ENCODE measurements at places on chromosomes 5 and 9.

DNA sequence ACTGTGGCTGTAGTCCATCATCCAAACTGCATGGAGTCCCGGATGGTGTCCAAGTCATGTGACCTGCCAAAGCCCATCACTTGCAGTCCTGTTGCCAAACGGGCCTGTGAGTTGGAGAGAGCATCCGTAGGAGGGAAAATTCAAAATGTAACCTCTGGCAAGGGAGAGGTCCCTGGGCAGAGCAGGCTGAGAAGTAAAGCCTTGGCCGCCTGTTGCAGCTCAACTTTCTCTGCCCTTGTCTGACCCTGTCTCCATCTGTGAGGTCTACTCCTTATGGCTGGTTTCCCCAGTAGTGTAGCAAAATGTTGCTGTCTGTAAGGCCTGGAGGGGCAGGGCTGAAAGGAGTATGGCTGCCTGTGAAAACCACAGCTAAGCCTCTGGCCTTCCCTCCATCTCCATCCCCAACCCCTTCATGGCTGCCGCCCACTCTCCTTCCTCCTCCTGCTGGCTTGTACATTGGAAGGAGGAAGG is 163.5 kb downstream of the SEMA6A start:
- no peak for DNase-seq

GRCh38 chr9:137411260-137411644 is 11.7 kb downstream of the EXD3 start:
- DNase-seq = no peak

DNA sequence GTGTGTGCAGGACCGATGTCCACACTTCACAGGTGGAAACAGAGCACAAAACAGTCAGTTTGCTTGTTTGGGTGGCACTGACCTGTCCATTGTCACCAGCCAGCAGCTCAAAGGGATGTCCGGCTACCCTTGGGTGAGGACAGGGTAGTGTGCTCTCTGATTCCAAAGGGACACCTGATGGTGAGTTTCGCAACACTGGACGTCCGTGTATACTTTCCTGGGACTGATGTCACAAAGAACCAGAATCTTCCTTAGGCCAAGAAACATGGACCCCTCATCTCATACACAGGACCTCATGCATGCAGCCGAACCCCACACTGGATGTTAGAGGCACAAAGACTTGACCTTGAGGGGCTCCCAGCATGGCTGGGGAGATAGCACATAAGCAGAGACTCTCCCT is 22.2 kb upstream of the CPLX2 start:
- no peak for DNase-seq

DNA sequence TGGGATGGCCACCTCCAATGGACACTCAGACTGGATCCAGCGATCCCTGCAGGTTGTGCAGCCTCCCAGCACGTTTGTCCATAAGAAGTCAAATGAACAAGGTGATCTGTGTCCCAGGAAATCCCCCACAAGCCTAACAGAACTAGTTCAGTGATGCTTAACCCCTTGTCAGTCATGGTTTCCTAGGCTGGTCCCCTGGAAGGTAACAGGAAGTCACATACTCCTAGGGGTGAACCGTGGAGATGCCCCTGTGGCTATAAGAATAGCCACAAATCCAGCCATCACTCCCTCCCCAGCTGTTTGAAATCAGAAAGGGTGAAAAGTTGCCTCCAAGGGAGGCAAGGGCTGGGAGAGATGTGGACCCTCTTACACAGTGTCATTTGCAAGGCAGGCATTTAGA is 22.5 kb downstream of the PAX5 start:
- DNase-seq = no peak

- no peak for DNase-seq
Measured at GRCh38 chr5:119287547-119288111, 68.2 kb upstream of the TNFAIP8 start.

DNA sequence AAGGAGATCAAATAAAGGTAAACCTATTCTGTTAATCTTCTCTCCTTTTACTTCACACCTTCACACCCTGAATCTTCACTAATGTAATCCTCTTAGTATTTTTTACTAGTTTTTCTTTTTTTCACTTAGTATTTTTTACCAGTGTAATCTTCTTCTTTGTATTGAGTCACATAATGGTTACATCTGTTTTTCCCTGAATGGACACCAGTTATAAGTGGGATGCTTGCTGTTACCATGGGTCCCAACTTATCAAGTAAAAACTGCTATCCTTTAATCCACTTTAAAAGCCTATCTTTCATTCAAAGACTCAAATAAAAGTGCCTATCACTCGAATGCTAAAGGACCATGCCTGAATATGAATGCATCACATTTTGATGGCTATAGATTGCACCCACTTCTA is 15.1 kb downstream of the ZFAND5 start:
- no peak for DNase-seq

DNA sequence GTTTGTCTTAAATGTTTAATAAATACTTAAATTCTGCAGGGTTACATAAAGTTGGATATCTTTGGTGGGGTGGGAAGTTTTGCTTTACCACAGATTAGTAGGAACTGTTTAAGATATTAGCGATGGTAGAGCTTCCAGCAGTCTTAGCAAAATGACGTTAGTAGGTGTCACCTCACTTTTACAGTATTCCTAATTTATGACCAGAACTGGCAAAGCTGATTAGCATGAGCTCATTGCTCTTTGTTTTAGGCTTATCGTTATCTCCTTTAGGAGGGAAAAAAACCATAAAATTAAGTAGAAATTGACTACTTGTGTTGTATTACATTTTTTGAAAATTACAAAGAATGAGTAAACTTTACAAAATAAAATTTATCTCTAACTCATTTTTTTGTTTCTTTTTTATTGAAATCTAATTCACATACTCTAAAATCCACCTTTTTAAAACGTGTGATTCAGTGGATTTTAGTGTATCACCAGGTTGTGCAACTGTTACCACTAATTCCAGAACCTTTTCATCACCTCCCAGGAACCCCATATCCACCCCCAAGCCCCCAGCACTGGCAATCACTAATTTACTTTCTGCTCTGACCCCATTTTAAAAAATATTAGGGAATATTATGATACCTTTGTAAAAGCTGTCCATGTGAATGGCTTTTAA is 129.5 kb downstream of the TRIO start:
- no peak for DNase-seq

GRCh38 chr5:157509587-157509986 is 49.6 kb downstream of the NIPAL4 start:
- no peak for DNase-seq

DNA sequence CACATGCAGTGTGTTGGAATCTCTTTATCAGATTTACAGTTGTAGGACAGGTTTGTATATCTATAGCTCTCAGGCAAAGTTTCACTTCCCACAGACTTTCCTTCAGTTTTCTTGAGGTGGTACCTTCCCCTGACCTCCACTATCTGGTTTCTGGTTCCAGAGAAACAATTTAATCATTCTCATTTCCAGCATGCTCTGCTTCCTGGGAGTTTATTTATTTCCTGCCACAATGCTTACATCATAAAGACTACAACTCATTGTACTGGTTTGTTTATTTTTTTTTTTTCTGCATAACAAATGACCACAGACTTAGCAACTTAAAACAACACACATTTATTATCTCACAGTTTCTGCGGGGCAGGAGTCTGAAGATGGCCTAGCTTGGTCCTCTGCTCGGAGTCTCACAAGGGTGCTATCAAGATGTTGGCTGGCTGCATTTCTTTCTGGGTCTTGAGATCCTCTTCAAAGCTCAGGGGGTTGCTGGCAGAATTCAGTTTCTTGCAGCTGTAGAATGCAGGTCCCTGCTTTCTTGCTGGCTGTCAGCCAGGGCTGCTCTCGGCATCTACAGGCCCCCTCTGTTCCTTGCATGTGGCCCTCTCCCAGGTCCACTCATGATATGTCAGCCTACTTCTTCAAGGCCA is 247.7 kb downstream of the ENC1 start:
- no peak for DNase-seq

- peak; percentile 63 for DNase-seq
Measured at GRCh38 chr9:17462869-17463464, 115.9 kb upstream of the SH3GL2 start.

- no peak for DNase-seq
Measured at GRCh38 chr9:26527931-26528330, 364.7 kb downstream of the CAAP1 start.

DNA sequence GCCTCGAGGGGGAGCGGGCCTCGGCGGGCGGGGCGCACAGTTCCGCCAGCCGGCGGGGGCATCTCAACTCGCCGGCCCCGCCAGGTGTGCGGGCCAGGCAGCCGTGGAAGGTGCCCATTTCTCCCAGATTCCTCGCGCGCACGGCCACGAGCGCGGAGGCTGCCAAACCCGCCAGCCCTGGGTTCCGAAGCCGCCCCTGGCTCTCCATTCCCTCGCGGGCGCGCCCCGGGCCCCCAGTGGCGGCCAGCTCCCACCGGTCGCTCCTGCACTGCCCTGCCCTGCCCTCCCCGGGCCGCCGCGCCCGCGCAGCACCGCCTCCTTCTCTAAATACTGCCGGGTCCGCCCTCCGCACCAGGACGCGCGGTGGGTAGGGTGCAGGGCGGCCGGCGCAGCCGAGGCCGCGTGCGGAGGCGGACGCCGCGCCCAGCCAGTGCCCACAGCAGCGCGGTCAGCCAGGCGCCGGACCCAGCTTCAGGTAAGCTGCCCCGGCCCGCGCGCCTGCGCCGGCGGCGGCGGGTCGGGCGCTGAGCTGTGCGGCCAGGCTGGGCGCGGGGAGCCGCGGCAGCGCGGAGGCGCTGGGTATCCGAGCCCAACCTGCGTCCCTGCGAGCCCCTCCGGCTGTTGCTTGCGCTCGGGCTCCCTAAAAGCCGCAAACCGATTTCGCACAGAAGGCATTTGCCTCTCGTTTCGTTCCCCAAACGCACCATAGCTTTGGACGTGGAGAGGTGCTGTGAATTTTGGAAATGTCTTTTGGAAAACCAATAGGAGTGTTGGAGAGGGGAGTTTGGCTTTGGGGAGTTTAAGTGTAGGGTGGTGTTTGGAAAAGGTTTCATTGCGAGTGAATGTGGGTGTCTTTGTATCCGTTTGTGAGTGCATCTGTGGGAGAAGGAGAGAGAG is at the start of gene TMEM171:
Gene TMEM171, plus strand, starts transcription at position 354 of the 897 bp plus-strand sequence. CDS start 2,799 bp downstream, outside the sequence.
- DNase-seq = peak; percentile 30

DNA sequence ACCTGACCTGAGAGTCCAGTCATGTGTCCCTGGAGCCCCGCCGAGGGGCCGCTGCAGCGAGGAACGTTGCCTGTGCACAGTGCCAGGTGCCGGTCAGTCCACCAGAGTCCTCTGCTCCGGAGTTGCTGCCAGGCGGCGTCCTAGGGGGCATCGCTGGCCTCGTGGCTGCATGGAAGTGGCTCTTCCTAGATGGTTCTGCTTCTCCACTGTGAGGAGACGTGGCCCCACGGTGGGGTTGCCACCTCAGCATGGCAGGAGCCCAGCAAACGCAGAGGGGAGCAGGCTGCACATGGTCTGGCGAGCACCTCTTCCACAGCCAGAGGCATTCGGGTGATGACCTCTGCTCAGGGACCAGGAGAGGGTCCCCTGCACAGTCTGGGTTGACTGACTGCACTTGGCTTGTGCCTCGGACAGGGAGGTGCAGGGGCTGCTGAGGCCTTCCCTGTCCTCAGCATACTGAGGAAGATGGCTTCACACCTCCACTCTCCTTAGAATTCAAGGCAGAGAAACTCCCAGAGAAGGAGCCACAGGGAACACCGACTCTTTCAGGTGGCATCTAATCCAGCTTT is 25.9 kb upstream of the POMT1 start:
- DNase-seq = no peak

DNA sequence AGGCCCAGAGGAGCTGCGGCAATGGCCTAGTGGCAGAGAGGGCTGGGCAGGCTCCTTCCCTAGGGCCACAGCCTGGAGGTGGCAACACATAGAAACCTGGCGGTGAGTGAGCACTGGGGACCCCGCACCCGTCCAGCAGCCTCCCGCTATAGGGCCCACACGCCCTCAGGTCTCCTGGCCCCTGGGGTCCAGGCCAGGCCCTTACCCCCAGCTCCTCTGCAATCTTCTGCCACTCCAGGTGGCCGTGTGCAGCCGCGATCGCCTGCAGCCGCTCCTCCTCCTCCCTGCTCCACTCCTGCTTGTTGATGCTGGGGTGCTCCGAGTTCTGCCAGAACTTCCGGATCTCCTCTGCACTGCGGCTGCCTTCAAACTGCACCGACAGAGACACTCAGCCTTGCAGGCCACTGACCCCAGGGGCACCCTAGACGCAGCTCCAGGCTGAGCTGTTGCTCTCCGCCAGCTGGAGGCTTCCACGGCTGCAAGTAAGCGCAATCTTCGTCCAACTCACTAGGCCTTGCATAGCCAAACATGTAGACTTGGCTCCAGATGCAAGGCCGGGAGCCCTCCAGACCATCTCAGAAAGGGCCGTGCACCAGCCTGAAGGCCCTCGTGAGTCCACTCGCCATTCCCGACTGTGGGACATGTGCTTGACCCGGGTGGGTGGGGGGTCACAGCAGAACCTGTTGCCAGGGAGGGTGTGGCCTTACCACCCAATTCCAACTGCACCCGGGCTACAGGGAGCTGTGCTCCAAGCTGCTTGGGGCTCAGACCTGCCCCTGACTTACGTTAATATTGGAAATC is 8.0 kb downstream of the SNAPC4 start:
- no peak for DNase-seq

DNA sequence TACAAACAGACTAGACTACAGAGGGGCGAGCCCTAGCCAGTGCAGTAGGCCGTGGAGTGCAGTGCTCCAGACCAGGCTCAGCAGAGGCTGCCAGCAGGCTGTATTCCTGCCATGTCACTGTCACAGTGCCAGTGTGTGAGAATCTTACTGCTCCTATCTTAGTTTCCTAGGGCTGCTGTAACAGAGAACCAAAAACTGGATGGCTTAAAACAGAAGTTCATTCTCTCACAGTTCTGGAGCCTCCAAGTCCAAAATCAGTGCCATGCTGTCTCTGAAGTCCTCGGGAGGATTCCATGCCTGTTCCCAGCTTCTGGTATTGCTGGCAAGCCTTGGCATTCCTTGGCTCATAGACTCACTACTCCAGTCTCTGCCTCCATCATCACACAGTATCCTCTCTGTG is 75.0 kb upstream of the SAP30L start:
- no peak for DNase-seq

GRCh38 chr5:16975950-16976624 is 40.0 kb upstream of the MYO10 start:
- DNase-seq = no peak

- DNase-seq = no peak
Measured at GRCh38 chr5:153212471-153212870, 278.0 kb upstream of the GRIA1 start.

DNA sequence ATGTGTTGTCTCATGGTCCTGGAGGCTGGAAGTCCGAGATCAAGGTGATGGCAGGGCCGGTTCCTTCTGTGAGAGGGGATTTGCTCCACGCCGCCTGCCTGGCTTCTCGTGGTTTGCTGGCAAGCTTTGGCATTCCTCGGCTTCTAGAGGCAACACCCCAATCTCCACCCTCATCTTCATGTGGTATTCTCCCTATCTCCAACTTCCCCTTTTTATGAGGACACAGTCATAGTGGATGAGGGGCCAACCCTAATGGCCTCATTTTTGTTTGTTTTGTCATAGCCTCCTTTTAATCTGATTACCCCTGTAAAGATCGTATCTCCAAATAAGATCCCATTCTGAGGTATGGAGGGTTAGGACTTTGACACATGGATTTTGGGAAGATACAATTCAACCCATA is 41.7 kb upstream of the CLK4 start:
- DNase-seq = no peak

- DNase-seq = no peak
Measured at GRCh38 chr5:151477101-151477500, 29.7 kb downstream of the SLC36A1 start.

GRCh38 chr5:3511519-3511918 is 84.1 kb upstream of the IRX1 start:
- no peak for DNase-seq

Data from NCI-H748 treated with DMSO at 0.1 percent for 48 hours (cell line).